ENCODE measurements at places on chromosomes 11 and 22. TPM values are rescaled to one million over a fixed set of nuclear protein-coding genes. Genes with fewer than 3 reads are reported as not detected.

Gene XRRA1
- total RNA-seq = 10.8 TPM

Gene BIK
- total RNA-seq = 1.9 TPM

Gene RRP7A
- total RNA-seq = 59.1 TPM

Gene ACCSL
- not detected for total RNA-seq

Gene TBCEL
- total RNA-seq = 28.9 TPM

Gene TRPC6
- total RNA-seq = 0.05 TPM

Gene BTG4
- not detected for total RNA-seq

Gene KRTAP5-2
- not detected for total RNA-seq

Gene CCDC89
- not detected for total RNA-seq

Gene RBMXL2
- total RNA-seq = not detected

Gene MMP27
- total RNA-seq = not detected

Gene KCNK7
- 1.7 TPM for total RNA-seq

Gene MICAL2
- 8.3 TPM for total RNA-seq

Gene ARHGAP20
- 0.07 TPM for total RNA-seq

Gene GPR83
- total RNA-seq = 0.62 TPM

Gene ISX
- total RNA-seq = 8.9 TPM

Gene POU2F3
- not detected for total RNA-seq

Gene TH
- total RNA-seq = 1.1 TPM

Gene MYOD1
- not detected for total RNA-seq

Gene SYNGR1
- 38.0 TPM for total RNA-seq

Gene CASP5
- total RNA-seq = not detected

Gene LRRC56
- 5.4 TPM for total RNA-seq

Gene TIMP3
- 3.2 TPM for total RNA-seq

Gene C11orf91
- total RNA-seq = 0.69 TPM

Gene APOBEC3G
- 7.9 TPM for total RNA-seq

Gene OR51M1
- not detected for total RNA-seq

Gene HEPHL1
- total RNA-seq = not detected

Gene KRTAP5-8
- 0.24 TPM for total RNA-seq

Gene SLC6A5
- total RNA-seq = not detected

All from progenitor cell of endocrine pancreas (in vitro differentiated cells).